ENCODE measurements at places on chromosomes 11 and 22. TPM values are rescaled to one million over a fixed set of nuclear protein-coding genes. Genes with fewer than 3 reads are reported as not detected.

GRCh38 chr11:7252683-7253213 lies 1.0 kb downstream of the SYT9 start:
- no peak for DNase-seq

- DNase-seq = no peak
Measured at GRCh38 chr22:19499880-19500242, 20.1 kb downstream of the CDC45 start.

DNA sequence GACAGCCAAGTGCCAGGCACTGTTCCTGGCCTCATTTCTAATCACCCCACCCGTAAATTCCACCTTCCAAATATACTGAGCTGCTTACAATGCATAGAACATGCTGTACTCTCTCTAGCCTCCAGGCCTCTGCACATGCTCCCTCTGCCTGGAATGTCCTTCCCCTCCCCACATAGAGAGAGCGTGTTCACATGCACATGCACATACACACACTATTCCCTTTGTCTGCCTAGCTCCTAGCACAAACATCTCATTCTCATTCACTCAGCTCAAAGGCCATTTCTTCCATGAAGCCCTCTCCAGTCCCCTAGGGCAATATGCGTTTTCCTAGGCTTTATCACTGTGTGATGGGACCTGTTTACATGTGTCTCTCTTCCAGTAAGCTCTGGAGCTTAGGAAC lies 144.6 kb downstream of the WT1 start:
- DNase-seq = peak; percentile 38

DNA sequence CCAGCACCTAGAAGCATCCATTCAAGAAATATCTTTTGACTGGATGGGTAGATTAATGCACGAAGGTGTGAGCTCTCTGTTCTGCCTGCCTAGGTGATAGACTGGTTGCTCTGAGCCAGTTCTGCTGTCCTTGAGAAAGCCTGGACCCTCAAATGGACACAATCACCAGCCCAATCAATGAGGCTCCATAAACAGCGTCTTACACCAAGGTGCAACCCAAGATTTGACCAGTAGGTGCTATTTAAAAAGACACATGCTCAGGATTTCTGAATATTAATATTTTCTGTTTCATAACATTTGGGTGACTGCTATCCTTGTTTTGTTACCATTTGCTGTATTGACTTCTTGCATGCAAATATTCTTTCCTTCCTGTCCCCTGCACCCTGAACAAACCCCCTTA lies 39.0 kb downstream of the PAMR1 start:
- no peak for DNase-seq

- DNase-seq = no peak
Measured at GRCh38 chr11:118763041-118763440, 27.9 kb downstream of the DDX6 start.

DNA sequence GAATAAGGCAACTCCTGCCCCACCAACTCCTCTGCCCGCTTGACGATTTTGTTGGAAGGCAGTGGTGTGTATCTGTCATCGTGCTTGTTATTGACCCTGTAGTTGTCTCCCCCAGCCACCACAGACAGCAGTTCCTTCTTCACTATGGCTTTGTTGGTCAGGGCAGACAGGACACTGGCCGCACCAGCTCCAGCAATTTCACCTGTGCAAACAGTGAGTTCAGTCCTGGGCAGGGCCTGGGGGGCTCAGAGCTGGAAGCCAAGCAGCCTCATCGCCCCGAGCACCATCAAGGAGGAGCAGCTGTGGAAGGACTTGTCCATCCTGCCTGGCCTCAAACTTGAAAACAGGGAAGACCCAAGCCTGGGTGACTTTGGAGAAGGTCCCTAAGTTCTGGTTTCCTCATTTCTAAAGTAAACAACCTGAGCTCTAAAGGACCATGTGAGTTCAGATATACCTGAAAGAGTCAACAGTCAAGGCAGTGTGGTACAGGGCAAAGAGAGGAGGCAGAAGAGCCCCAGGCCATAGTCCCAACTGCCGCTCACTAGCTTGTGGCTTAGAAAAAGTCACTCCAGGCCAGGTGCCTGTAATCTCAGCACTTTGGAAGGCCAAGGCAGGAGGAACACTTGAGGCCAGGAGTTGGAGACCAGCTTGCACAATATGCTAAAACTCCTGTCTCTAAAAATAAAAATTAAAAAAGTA lies 4.6 kb downstream of the PLAAT2 start:
- peak; percentile 34 for DNase-seq

DNA sequence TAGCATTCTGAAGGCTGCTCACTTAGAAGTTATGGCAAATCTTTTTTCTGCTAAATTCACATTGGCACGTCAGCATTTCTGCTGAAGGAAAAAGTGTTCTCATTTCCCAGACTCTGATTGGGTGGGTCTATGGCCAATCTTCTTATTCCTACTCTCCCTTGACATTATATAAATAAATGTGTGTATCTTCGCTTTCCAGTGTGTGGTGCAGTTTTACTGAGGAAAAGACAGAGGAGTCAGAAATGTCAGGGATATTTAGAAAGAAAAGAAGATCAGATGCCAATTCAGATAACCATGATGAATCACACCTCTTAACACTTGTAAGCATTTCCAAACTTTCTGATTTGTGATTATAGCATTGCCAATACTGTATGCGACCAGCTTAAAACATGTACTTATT lies 3.2 kb upstream of the BDNF start:
- no peak for DNase-seq

GRCh38 chr11:68263444-68264035 lies 8.2 kb downstream of the C11orf24 start:
- no peak for DNase-seq

GRCh38 chr11:10305964-10306918 lies 1.4 kb downstream of the ADM start:
- DNase-seq = peak; percentile 48

GRCh38 chr22:45763236-45763624 lies 91.6 kb downstream of the ATXN10 start:
- DNase-seq = no peak

DNA sequence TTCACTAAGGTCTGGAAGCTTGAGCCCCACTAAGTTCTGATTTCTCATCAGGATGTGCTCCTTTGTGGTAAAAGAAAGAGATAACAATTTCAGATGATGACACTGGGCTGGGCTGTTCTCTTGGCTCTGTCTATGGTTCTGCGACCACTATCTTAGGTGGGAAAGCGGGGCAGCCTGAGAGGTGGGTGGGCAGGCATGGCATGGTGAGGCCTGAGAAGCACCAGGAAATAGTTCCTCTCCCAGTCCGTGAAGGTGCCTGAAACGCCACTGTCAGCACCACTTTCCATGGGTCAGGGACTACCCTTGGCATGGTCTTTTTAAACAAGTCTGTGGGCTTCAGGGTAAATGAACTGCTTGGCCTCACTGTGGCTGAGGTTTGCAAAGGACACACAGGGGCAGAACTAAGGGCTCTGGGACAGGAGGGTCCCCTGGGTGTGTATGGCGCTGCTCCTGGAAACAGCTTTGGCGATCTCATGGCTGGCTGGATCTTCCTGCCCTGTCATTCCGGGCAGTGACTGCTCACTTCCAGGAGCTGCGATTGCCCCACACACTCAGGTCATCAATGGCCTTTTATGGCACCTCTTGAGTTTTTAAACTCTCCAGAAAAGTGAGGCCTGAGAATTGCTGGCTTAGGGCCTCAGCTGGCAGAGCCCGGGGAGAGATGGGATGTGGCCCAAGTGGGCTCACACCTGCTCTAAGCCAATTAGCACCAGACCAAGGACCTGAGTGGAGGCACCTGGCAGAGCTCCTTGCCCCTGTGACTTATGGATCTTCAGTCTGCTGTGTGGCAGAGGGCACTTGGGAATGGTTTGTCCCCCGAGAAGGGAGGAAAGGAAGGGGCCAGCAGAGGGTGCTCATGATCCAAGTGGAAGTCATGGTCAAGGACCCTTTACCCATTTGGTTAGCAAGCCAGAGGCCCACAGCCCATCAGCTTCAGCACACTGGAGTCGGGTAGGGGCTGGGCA lies 55.6 kb upstream of the LYVE1 start:
- DNase-seq = no peak

DNA sequence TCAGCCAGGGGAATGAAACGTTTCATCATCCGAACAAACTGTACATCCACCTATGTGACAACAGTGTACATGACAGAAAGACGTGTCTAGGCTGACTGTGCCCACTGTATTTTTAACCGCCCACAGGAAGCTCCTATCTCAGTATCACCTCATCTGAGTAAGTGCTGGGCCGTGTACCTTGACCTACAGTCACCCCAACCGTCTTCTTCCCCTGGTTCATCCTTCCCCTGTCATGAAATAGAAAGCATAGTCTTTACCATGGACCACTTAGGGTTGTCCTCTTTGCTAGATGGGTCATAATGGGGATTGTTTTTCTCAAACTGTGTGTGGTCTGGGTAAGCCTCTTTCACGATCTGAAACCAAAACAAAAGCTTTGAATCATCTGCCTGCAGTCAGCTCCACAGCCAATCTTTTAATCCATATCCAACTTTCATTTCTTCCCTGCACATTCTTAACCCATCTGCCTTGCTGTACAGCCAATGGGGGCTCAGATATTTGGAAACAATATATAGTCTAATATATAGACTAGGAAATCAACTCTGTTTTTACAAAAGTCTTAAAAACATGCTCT lies 4.2 kb downstream of the THYN1 start:
- no peak for DNase-seq

DNA sequence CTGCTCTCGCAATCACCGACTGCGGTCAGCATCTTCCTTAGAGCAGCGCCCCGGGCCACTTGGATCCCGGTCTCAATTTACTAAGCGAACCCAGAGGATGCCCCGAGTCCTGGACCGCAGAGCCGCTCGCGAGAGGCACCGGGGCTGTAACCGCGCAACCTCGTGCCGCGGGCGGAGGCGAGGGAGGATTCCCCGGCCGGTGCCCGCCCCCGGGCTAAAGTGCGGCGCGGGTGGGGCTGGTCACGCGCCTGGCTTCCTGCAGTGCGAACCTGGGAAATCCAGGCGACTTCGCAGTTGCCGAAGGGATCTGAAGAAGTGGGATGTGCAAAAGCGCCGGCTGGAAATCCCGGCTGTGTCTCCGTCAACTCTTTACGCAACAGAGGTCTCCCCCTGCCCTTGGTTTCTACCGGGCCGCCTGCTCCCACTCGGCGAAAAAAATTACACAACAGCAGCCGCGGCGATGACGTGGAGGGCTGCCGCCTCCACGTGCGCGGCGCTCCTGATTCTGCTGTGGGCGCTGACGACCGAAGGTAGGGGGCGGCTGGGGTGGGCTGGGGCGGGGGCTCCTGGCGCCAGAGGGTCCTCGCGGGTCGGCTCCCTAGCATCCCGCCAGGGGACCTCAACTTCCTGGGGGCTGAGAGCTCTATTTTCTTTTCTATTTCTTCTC lies at the start of gene NCR3LG1:
TSS of gene NCR3LG1 (plus strand) at position 291 of the 667 bp plus-strand sequence. CDS start at position 461, 170 bp downstream.
- peak; percentile 86 for DNase-seq

DNA sequence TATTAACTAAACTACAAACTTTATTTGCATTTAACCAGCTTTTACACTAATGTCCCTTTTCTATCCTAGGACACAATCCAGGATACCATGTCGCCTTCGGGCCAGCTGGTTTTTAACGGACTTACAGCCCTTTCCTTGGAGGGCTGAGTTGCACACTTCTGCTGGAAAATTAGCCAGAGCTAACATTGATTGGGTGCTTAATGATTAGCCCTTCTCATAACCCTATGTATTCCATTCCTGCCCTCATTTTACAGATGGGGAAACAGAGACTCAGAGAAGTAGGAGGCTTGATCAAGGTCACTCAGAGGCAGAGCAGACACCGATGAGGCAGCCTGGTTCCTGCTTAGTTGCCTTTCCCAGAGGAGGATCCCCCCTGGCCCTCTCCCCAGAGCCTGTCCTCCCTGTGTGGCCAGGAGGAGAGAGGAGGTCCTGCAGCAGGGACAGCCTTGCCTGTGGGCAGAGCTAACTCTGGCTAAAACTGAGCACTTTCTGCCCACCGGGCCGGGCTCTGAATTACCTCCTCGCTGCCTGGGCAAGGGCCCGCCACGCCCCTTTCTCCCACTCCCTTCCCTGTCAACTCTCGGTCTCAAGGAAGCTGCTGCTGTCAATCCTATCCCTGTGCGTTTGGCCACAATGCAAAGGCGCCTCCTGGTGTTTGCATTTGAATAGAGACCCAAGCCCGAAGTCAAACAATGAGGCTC lies 59.6 kb upstream of the PAX6 start:
- peak; percentile 73 for DNase-seq

GRCh38 chr22:49793296-49793695 lies 34.4 kb downstream of the BRD1 start:
- DNase-seq = no peak

DNA sequence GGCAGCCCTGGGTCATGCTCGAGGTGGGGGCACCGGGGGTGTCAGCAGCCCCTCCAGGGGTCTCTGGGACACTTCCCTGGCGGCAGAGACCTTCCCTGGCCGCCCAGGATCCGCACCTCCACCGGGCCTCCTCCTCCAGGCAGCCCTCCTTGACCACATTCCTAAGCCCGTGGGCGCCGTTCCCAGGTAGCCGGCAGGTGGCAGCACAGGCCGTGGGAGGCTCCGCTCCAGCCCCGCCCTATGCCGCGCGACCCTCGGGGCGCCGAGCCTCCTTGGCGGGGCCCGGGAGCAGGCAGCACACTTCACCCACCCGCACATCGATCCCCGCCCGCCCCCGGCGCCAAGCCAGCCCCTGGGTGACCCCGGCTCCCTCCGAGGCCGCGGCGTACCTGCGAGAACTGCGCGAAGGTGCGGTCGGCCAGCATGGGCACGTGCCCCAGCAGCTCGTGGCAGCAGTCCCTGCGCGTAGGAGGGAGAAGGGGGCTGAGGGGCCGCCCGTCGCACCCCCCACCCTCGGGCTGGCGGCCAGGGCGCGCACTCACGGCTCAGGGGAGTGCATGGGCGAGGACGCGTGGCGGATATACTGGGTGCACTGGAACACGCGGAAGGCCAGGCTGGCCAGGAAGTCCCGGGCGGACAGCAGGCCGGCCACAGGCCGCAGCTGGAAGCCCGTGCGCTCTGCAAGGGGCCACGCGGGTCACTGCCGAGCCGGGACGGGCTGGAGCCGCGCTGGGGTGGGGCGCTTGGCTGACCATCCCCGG lies 5.3 kb upstream of the INS start:
- DNase-seq = peak; percentile 58

DNA sequence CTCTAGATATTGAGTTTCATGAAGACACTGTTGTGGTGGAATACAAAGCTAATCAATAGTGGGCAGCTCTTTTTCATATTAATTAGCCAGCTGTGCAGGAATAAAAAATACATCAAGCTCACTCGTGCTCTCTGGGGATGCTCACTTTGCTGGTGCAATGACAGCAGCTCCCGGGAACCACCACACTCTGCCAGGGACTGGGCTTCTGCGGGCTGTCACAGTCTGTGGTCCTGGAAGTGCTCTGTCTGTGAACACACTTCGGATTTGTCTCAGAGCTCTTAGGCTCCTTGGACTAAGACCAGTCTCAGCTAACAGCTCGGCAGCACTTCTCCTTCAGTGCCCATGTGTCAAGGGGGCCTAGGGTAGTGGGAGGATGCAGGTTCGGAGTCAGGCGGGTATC lies 393.5 kb downstream of the TENM4 start:
- no peak for DNase-seq

GRCh38 chr11:86680716-86681482 lies 8.5 kb upstream of the ME3 start:
- no peak for DNase-seq

GRCh38 chr11:72573072-72573854 lies 101.0 kb downstream of the PDE2A start:
- peak; percentile 68 for DNase-seq

CASP5 gene
- total RNA-seq = 6.9 TPM

ANGPTL5 gene
- not detected for total RNA-seq
